IPS DF 19.7 (cell line): ENCODE measurements at places on chromosomes 2 and 18.

- no peak for DNase-seq
Measured at GRCh38 chr2:106827158-106827557, 58.8 kb downstream of the ST6GAL2 start.

DNA sequence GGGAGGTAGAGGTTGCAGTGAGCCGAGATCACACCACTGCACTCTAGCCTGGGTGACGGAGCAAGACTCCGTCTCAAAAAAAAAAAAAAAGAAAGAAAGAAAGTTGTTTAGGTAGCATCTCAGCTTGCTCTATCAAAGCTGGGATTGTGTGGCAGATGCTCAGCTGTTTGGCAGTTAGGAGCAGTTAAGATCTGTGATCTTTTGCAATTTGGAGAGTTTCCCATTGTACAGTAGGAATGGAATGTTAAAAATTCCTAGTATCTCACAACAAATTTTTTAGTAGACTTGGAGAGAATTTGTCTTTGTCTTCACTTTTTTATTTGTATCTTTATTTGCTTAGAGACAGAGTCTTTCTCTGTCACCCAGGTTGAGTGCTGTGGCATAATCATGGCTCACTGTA is 122.9 kb upstream of the UNC80 start:
- DNase-seq, result no peak

- no peak for DNase-seq
Measured at GRCh38 chr2:221465776-221466175, 106.3 kb downstream of the EPHA4 start.

- DNase-seq, result no peak
Measured at GRCh38 chr2:24049485-24050021, at the start of gene FKBP1B. TSS of gene FKBP1B (plus strand) at chr2:24049741. CDS start at chr2:24049850, 109 bp downstream.

DNA sequence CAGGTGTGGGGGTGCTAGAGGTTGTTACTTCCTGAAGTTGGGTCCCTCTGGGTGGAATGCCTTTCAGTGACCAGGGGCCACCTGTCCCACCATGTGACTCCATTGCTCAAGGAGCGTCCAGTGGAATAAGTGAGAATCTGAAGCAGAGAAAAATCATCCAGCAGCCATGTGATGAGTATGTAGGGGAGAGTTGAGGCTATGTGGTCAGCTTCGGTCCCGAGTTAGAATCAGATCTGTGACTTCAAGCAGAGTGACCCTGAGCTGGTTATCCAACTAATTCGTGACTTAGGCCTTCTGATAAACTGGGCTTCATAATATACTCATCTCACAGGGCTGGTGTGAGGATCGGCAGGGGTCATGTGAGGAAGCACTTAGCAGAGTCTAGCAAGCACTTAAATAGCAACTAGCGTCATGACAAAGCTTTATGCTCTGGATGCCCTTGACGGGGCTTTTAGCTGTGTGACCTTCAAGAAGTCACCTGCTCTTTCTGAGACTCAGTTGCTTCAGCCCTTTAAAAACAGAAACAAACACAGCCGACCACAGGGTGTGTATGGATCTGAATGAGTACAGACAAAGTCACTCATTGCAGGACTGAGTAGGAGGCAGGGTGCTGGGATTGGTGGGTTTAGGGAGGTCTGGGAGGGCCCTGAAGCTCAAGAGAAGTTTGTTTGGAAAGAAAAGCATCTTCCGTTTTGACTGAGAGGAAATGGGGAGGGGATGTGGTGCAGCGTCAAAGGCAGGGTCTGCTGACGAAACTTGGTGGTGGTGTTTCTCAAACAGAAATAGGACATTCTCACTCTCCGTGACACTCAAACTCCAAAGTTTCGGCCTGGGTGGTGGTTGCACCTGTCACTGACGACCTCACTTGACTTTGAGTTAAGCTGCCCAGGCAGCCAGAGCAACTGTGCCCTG is 264.0 kb upstream of the CXCR4 start:
- no peak for DNase-seq

DNA sequence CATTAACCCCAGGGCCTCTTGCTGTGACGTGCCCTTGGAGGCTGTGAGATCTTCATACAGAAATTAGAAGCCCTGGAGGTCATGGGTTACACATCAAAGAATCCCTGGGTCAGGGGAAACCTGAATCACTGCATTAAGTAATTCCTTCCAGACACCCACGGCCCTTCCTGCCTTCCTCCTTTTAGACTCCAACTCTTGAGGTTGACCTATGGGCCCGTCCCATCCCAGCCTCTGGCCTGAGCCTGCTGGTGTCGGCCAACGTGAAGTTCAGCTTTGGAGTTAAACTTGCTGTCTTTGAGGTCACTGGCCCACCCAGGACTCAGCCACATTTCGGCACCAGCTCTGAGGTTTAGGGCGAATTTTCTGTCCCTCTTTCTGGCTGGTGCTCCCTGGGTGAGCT is 198.3 kb downstream of the ACKR3 start:
- no peak for DNase-seq

GRCh38 chr2:168560817-168561499 is 104.9 kb downstream of the CERS6 start:
- no peak for DNase-seq

GRCh38 chr2:159243529-159243928 is 43.0 kb downstream of the WDSUB1 start:
- no peak for DNase-seq

- no peak for DNase-seq
Measured at GRCh38 chr2:10646153-10646552, 43.6 kb downstream of the NOL10 start.

- DNase-seq, result no peak
Measured at GRCh38 chr2:215765729-215766360, 247.5 kb downstream of the MREG start.

GRCh38 chr2:51243892-51244535 is 212.1 kb upstream of the NRXN1 start:
- DNase-seq, result no peak

DNA sequence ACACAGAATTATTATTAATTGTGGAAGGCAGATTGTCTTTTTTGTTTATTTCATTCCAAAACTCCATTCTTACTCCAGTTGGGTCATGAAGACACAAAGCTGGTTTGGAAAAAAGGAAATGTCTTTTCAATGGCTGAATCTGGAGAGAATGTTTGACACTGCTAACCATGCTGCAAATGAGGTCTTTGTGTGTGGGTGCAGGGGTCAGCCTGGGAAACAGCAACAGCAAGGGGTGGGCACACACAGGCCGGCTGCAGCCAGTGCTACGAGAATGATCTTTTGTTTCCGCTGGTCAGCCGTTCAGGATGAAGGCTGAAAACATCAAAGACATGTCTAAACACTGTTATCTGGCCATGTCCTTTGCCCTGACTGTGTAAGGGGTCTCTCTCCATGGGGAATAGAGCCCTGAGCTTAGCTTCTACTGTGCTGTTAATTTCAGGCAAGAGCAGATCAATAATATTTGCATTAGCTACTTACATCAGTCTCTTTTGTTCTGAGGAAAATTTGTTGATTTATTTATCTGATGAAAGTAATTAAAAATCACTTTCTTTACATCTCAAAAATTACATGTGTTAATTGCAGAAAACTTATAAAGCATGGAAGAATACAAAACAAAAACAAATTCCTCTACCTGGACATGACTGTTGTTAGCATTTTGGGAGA is 33.3 kb upstream of the E2F6 start:
- no peak for DNase-seq

DNA sequence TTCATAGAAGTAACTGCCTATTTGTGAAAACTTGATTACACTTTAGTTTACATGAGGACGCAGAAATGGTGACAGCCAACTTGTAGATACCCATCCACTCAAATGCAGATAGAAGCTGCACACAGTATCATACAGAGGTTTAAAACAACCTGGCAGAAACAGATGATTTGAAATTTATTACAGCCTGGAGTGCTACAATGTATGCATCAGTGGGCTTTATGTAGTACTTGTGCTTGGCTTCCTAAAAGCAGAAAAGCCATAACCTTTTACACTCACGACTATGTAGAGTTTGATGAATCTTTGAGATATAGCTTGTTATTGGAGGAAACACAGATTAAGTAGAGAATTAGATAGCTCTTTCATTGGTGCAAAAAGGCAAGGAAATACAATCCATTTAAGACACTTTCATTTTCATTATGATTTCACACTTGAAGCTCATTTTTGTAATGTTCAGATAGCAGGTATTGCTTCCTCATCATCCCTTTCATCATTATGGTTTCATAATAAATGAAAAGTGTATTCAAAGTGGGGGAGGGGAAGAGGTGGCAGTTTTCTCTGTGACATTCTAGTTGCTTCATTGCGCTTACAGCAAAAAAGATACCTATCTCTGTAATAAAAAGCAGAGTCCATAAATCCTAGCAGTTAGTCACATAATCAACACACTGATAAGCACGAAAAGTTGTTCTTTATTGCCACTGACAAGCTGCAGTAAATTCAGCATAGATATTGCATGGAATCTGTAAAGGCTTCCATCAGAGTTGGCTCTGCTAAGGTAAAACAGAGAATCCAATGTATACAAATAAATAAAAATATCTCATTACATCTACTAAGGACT is 789.8 kb upstream of the FSHR start:
- no peak for DNase-seq

DNA sequence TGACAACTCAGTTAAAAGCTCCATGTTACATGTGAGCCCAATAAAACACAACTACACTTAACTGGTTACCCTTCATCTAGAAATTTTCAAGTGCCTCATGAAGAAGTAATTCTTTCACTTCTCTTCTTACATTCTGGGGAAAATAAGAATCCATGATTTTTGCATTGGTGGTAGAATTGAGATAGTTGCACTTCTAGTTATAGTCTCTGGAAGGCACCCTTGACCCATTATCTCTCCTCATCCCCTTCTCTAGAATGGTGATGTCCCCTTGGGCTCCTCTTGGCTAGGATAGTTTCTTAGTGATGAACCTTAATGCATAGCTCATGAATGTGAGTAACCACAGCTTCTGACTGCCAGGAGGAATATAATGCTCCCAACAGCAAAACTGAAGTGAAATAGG is 3.6 kb downstream of the LGALSL start:
- DNase-seq, result no peak

- no peak for DNase-seq
Measured at GRCh38 chr18:5455674-5456073, 88.1 kb downstream of the EPB41L3 start.

DNA sequence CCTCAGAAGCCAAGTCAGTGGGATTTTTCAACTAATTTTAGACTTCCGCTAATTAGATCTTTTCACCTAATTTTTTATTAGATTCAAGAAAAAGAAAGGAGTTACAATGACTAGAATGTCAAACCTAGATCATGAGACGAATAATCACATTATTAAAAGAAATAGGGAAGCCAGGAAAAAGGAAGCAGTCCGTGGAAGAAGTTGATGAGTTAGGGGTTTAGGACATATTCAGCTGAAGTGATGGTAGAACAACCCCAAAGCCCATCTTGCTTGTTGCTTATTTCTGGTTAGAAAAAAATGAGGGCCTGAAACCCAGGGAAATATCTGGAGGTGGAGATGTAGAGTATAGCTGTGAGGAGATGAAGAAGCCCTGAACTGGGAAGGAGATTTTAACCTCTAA is 8.0 kb downstream of the KLF7 start:
- DNase-seq, result no peak

DNA sequence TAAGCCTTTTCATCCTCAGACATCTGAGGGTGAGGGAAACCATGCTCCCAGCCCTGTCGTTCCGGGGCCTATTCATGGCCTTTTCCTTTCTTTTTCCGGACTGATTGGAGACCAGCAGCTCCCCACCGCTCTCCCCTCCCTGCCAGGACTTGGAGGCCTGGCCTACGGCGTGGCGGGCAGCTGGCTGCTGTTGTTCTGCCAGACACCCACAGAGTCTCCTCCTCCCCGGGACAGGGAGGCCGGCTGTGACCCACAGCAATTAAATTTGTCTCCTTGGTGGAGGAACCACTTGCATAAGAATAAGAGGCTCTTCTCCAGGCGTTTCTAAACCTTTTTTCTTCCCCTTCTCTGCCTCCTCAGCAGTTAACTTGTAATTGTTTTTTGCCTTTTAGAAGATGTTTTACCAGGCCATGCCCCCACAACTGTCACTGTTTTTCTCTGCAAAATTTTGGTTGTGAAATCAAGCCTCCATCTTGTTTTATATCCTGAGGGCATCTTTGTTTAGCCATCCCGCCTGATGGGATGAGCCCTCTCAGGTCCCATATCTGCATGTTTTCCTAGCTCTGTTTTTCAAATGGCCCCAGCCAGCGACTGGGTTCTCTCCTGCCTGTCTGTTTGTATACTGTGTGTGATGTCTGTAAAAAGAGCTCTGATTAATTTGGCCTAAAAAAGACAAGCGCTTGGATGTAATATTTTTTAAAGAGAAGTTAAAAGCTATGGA is 1060.0 kb upstream of the DDX18 start:
- no peak for DNase-seq
